Stimulated activated CD4-positive, alpha-beta T cell treated with anti-CD3 and anti-CD28 coated beads, Interleukin-2, amount 100 ng/mL, for 4 hours (primary cell): ENCODE measurements at places on chromosomes 6 and 20.

DNA sequence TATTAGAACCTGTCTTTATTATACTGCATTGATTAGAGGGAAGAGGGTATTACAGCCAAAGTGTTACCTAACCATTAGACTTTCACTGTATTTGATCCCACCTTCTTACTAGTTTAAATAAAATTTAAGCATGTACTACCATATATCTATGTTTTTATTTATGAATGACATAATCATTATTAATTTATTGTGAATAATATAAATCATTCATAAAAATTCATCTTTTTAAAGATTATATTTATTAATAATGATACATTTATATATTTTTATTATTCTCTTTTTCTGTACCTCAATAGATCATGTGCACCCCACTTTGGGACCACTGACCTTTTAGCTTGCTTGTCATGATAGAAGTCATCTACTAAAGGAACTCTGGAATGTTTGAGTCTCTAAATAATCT lies 223.5 kb upstream of the MARCKS start:
- no peak for DNase-seq

GRCh38 chr6:82686719-82687118 lies 323.1 kb downstream of the TPBG start:
- no peak for DNase-seq

- DNase-seq = no peak
Measured at GRCh38 chr6:143782481-143782880, 60.7 kb upstream of the LTV1 start.

DNA sequence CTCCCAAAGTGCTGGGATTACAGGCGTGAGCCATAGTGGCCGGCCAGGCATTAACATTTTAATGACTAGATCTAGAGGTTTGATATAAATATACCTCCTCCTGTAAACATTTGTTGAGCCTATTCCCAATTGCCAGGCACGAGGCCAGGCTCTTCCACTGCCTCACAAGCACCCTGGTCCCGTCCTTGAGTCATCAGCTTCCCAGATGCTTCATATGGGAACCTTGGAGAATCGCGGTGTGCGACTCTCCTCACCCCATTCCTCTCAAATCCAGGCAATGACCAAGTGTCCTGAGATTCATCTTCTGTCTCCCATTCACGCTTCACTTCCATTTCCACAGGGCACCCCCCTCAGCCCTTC lies 35.9 kb upstream of the PIM1 start:
- no peak for DNase-seq

DNA sequence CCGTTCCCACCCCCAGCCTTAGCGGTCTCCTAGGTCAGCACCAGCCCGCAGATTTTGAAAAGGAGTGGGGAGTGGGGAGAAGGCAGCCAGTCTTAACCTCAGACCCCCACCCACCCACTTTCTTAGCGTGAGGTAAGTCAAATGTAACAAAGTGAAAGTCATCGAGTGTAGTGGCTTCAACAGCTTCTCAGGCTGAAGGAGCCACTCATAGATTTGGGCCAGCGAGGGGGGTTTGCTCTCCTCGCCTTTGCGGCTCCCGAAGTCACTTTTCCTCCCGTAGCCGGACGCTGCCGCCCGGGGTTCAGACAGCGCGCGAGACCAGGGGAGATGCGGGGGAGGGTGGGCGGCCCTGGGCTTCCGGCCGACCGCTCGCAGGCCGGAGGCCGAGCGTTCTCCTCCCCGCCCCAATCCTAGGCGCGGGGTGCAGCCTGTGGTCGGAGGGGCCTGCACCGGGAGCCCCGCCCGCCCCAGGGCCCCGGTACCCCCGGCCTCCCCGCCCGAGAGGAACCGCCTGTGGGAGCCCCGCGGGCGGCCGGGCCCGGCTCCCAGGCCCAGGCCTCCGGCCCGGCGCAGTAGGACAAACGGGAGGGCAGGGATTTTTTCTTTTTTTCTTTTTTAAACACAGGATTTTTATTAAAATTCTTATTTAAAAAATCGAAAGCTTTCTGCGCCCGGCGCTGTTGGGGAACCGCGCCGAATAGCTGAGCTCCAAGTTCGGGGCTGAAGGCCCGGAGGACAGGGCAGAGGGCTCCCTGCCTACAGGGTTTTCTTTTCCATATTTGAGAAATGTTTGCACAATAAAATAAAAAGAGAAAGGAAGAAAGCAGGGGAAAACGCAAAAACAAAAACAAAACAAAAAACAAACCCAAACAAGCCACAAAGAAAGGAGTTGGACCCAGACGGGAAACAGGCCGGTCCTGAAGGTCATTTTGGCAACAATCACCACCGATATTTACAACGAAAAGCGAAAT lies 3.2 kb downstream of the NKX2-2 start:
- no peak for DNase-seq

- no peak for DNase-seq
Measured at GRCh38 chr6:167840160-167840525, 13.4 kb downstream of the AFDN start.

DNA sequence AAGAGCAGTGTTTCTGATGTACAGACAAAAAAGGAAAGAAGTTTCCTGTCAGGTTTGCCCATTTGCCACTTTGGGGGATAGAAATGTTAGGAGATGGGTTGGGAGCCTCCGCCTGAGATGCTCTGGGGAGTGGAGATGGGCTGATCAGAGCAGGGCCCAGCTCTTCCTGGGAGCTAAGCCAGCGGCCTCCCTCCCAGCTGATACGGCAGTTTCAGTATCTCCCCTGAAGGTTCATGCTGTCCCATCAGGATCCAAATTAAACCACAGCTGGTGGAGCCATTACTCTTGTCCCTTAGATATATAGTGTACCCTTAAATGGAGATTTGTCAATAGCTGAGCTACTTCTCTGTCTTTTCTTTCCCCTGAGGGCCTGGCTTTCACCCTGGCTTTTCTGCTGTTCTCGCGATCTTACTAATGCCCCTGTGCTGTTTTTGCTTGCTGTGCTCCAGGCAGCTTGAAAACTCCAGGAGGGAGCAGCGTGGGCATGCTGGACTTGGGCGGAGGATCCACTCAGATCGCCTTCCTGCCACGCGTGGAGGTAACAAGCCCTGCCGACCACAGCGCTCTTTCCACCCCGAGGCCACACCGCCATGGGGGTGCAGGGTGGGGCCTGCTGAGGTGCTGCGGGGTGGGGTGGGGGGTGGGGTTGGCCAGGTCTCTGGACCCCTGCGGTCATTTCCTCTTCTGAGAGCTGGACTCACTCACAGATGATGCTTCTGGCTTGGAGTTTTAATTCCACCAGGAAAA lies 20.9 kb downstream of the ENTPD6 start:
- DNase-seq = no peak

DNA sequence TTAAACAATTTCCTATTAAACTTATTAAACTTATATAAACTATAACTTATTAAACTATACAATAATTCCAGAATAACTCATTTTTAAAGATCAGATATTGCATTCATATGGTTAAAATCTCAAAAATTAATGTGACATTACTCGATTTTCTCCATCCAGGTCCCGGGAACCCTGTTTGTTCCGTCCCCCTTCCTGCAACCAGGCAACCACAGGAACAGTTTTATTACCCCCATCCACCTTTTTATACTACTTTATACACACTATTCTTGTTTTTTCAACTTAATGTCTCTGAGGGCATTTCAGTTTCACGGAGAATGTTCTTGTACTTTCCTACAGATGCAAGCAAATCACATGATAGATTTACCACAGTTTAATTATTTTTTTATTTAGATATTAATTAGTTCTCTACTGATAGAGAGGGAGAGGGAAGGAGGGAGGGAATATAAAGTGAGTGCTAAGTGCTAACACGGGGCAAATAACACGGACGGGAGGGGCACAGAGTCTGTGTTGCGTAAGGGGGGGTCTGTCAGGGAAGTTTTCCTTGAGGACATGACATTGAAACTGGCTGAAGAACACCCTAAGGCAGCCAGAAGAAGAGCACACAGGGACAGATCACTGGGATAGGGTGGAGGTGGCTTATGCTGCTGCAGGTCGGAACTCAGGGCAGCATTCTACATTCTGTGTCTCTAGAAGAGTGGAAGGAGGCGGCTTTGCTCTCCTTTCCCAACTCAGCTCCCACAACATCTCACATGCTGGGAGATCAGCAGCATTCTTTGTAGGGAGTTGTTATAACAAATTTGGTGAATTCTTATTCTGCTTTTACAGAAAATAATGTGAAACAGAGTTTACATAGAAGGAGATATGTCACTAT lies 225.2 kb downstream of the FOXC1 start:
- no peak for DNase-seq

GRCh38 chr6:24908650-24909035 lies 27.1 kb downstream of the RIPOR2 start:
- no peak for DNase-seq

DNA sequence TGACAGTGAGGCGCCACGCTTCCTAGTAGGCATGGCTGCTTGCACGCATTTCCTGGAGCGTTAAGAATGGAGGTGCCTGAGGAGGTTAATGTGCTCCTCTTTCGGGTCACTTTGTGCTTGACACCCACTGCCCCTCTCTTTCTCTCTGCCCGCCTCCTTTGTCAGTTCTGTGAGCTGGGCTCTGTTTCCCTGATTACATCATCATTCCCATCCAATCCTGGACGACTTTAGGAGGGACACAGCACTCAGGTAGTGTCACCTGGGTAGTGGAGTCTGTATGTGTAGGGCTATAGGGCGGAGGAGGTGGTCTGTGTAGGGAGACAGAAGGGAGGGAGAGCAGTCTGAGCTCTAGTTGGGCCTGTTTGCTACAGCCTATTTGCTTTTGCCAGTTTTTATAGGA lies 136.8 kb downstream of the JARID2 start:
- DNase-seq = no peak

DNA sequence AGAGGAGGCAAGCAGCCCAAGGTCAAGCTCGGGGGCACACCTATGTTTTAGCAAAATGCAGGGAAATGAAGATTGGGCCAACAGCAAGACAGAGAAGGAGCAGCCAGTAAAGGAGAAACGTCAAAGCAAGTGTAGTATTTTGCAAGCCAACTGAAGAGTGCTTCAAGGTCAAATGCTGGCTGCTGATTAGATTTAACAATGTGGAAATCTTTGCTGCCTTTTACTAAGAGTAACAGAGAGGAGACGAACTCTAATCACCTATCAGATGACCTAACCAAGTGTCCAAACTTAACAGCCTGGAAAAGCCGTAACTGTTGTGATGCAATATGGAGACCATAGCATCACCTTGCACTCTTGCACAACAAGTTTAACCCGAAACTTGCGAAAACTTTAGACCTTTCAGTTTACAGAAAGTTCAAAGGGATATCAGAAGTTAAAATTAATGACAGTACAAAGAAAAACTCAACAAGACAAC lies 30.4 kb downstream of the AKIRIN2 start:
- DNase-seq = no peak

DNA sequence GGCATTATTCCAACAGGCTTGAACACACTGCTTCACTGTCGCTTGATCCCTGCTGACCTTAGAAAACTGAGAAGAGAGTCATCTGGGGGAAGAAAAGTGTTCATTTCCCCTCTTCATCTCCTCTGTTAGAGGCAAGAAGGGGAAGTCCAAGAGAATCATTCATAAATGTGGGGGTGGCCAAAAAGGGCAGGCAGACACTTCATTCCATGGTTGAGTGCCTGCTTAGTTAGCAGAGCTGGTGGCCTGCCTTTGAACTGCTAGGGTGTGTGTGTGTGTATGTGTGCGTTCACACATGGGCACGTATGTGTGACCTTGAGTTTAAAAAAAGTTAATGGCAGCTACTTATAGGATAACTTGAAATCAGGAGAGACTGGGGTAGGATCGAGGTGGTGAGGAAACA lies 39.4 kb upstream of the RFPL4B start:
- no peak for DNase-seq

- no peak for DNase-seq
Measured at GRCh38 chr6:67698534-67698933, 936.5 kb upstream of the ADGRB3 start.

DNA sequence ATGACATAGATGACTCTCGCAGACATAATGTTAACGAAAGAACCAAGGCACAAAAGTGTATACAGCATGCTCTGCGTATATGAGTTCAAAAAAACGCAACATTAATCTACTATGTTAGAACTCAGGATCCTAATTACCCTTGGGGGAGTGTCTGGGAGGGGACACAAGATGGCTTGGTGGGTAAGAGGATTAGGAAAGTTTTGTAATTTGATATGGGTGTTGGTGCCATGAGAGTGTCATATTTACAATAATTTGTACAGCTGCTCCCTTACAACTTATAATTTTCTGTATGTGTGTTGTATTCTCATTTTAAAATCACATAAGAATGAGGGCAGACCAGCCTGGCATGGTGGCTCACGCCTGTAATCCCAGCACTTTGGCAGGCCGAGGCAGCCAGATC lies 38.6 kb downstream of the TFEB start:
- DNase-seq = no peak

DNA sequence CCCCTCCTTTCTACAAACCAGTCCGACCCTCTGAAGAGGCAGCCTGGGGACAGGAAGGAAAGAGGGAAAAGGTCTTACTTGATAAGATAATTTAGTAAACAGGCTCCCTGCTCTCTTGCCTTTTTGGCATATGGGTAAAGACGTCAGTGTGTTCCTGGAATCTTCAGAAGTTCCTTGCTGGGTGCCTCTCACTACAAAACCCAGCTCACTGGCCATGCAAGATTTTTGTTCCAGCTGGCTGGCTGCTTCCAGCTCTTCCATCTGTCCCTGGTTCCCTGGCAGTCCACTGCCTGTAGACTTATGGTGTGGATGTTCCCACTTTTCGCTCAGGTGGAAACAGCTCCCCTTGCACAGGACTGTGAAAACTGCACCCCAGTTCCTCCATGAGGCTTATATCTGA lies 57.4 kb downstream of the MOCS1 start:
- DNase-seq = no peak

GRCh38 chr20:31662372-31662854 lies 24.7 kb downstream of the COX4I2 start:
- no peak for DNase-seq

GRCh38 chr6:73903155-73903554 lies 207.2 kb downstream of the CD109 start:
- no peak for DNase-seq

DNA sequence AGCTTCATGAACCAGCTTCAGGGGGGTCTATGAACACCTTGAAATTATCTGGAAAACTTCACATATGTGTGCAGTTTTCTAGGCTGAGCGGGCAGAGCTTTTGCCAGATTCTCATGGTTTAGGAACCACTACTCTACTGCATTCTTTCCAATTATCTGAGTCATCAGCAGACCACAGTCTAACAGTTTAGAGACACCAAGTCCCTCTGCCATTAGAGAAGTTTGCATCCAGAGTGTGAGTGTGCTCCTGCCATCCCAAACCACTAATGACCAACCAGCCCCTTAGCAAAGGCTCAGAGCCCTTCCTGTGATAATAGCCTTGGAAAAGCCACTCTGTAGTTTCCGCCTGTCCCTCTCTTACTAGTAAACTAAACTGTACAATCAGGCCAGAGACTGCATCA lies 96.8 kb downstream of the PHACTR1 start:
- DNase-seq = no peak

- no peak for DNase-seq
Measured at GRCh38 chr6:33490198-33490597, 35.8 kb downstream of the ZBTB9 start.

DNA sequence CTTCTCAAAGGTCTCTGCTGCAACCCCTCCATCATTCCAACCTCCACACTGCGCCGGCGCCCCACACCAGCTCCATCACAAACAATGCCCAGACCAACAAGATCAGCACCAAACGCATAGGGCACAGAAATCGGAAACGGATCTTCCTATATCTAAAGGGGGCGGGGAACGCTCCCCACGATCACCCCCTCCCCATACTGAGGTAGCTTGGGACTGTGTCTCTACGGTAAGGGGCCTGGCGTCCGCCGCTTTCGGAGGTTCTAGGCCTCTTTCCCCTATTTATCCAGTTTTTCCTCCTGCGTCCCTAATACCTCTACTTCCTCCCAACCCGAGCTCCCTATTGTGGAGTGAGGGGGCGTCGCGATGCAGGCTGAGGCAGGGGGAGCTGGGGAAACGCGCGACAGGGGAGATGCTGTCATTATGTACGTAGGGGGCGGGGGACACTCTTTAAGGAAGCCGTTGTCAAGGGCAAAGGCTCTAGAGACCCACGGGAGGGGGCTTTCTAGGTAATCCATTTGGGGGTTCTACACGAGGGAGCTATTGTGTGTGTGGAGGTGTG lies 909 bp downstream of the DNAAF9 start:
- DNase-seq = no peak
